ENCODE measurements at places on chromosomes 7 and 10.

DNA sequence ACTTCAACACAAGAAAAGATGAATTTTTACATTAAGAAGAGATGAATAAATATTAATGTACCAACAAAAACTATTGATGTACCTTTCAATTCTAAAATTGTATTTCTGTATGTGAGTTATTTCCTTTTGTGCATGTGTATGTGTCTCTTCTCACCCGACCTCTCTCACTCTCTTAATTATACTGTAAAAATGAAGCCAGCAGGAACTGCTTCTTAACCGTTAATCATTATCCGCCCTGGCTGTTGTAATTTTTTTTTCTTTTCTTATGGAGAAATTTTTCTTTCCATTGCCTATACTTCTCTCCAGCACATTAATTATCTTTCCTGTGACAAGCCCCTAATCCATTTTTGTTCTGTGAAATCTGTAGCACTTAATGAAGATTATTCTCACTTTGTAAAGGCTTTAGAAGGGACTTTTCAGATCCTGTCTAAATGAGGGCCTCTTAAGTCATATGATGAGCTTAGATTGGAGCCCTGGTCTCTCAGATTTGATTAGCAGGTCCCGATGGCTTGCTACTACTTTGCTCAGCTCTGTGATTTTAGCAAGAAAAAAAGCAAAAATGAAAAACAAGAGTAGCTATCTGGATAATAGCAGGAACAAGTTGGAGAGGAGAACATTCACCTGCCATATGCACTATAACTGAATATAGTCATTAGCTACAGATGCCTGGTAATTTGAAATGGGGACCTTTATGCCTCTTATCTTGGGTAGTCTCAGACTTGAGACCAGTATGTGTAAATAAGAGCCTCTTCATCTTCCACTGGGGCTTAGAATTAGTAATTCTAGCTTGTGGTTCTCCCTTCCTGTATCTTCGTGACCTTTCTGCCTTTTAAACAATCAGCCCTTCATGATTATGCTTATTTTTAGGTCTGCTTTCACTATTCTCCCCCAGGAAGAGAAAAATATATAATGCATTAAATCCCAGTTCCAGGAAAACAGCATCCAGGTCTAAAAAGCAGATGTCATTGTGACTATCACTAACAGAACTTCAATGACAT lies 80.0 kb upstream of the COL1A2 start:
- DNase-seq, result no peak

GRCh38 chr10:47053081-47053798 lies 142.0 kb downstream of the PTPN20 start:
- DNase-seq, result no peak

DNA sequence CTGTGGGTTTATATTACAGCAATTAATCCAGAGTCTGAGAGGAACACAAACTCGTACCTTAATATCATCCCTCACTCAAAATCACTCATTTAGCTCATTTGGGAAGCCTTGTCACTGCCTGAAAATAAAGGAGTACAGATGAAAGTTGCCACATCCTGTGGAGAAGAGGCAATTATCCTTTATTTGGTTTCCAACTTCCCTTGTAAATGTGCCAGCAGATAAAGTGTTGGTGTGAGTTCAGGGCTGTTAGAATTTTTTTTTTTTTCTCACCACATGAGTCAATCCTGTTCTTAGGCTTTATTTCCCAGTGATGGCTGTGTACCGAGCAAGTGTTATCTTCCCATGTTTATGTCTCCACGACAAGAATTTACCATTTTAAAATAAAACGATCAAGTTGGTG lies 99.0 kb upstream of the SMIM30 start:
- peak; percentile 29 for DNase-seq

- DNase-seq, result no peak
Measured at GRCh38 chr7:151858456-151858855, 18.5 kb downstream of the PRKAG2 start.

GRCh38 chr10:73119457-73119856 lies 9.2 kb downstream of the NUDT13 start:
- DNase-seq, result no peak

GRCh38 chr10:122931088-122931906 lies 20.9 kb downstream of the FAM24A start:
- no peak for DNase-seq
